ENCODE measurements at places on chromosomes 5 and 9.

DNA sequence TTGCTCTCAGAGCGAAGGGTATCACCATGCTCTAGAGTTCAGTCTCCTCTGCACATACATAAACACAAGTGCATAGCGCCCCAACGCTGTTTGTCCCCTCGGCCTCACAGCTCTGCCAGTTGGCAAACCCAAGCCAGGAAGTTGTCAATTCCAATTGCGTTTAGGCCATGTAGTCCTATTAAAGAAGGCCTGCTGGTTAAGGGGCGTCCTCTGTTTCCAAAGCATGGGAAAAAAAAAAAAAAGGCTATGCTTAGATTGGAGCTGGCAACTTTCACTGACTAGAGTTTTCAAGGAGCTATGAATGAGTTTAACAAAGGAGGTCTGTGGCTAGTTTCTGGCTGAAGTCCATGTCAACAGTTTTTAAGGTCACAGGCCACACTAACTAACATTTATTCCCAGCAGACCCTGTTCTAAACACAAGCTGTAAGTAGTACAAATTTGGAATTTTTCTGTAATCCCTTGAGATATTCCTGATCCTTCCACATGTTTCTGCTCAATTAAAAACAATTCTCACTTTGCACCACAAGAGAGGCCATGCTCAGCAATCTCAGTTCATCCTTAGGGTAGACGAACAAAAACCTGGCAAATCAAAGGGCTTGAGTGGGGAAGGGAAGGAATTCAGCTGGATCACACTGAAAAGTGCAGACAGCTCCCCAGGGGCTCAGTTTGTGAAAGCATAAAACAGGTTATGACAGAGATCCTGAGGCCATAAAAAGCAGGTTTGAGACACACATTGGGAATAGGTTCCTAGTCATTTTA lies 187.7 kb downstream of the DENND1A start:
- no peak for DNase-seq

- no peak for DNase-seq
These were observed 156.7 kb upstream of the TLX3 start for GRCh38 chr5:171152382-171152781.

GRCh38 chr5:38554861-38555260 lies 1.6 kb downstream of the LIFR start:
- no peak for DNase-seq

DNA sequence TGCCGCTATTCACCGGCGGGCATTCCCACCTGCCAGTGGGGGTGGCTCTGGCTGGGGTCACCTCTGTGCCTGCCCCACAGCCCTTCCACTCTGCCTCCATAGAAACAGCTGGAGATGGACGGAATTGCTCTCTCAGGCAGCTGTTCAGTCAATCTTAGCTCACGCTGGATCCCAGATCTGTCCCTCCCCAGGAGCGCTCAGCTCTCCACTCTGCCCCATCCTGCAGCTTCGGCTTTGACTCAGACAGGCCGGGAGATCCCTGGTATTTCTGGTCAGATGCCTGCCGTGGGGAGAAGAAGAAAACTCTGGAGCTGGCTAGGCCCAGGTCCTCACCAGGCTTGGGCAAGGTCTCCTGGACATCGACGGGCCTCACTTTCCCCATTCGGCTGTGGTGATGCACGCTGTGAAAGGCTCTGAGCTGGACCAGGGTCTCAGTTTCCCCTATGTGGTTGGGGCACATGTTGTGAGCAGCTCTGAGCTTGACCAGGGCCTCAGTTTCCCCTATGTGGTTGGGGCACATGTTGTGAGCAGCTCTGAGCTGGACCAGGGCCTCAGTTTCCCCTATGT lies 7.6 kb upstream of the SLC9A3 start:
- no peak for DNase-seq
